ENCODE measurements at places on chromosomes 2 and 18.

DNA sequence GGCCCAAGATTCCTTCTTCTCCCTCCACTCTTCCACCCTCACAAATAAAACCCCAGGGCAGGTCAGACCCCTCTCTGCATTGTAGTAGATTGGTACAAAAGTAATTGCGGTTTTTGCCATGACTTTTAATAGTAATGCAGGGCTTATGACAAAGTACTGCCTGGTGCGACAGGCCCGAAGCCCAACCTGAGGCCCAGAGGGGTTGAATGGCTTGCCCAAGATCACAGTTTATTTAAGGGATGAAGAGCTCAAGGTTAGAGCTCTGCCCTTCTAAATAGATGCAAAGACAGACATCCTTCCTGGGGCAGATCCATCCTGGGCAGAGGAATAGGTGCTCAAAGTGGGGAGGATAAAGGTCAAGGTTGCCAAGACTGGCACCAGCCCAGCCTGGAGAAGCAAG lies 899 bp upstream of the PSTPIP2 start:
- no peak for DNase-seq

- no peak for DNase-seq
Observed at GRCh38 chr18:78640246-78640995, 339.2 kb upstream of the SALL3 start.

DNA sequence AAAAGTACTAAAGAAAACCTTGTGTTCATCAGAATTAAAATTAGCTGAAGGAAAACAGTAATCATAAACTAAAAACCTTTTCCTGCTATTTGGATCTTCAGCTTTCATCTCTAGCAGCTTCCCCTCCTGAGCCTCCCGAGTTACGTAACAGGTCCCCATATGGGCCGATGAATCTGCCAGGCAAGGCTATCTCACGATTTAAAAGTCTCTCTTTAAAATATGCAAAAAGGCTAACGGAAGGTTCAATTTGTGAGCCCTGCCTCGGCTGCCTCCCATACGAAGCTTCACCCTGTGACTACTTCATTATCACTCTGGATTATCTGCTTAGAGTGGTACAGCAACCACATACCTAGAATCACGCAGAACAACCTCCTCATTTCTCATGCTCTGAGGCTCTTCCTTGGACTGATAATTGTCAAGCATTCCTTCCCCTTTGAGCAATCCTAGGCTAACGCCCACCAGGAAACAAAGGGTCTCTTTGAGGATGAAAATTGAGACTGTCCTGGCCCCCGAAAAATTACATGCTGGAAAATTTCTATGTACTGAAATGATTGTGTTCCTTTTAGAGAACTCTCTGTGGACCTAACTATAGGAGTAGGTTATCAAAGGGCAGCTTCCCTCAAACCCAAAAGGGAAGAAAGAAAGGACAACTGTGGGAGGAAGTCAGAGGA lies 147.4 kb downstream of the ZEB2 start:
- DNase-seq, result no peak

GRCh38 chr2:207533461-207534008 lies 3.8 kb downstream of the CREB1 start:
- DNase-seq, result no peak

GRCh38 chr2:10235099-10235908 lies 67.4 kb upstream of the HPCAL1 start:
- DNase-seq, result no peak

- no peak for DNase-seq
Observed at GRCh38 chr2:200329798-200330197, 23.3 kb downstream of the SPATS2L start.

GRCh38 chr2:59761966-59762365 lies 791.5 kb downstream of the BCL11A start:
- DNase-seq, result no peak

DNA sequence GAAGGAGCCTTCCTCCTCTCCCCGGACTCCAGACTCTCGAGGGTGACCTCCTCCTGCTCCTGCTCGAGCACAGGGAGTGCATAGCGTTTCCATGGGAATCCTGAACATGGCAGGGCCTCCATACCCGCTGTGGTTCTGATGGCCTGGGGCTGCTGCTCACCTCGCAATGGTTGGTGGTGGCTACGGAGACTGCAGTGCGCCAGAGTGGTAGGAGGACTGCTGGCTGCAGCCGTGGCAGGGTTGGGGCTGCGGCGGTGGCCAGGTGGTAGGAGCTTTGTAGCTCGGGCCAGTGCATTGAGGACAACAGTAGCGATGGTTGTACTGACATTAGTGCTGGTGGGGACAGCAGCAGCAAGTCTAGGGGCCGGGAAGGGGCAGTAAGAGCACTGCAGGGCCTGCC lies 32.0 kb upstream of the ANKRD62 start:
- DNase-seq, result no peak

GRCh38 chr2:239425631-239426030 lies 24.8 kb upstream of the HDAC4 start:
- DNase-seq, result no peak

DNA sequence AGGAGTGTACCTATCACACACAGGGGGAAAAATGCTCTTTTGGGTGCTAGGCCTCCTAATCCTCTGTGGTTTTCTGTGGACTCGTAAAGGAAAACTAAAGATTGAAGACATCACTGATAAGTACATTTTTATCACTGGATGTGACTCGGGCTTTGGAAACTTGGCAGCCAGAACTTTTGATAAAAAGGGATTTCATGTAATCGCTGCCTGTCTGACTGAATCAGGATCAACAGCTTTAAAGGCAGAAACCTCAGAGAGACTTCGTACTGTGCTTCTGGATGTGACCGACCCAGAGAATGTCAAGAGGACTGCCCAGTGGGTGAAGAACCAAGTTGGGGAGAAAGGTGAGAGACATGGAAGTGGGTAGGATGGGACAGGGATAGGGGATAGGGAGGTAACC lies 12.2 kb downstream of the DHRS9 start:
- no peak for DNase-seq
